ENCODE measurements at places on chromosomes 7 and 10.

GRCh38 chr7:45654341-45654740, 80.2 kb downstream of the ADCY1 start:
- no peak for DNase-seq

GRCh38 chr7:76108540-76109233, 60.8 kb downstream of the MDH2 start:
- DNase-seq = no peak

- no peak for DNase-seq
These were observed 4.5 kb upstream of the CYTH3 start for GRCh38 chr7:6276911-6277408.

GRCh38 chr10:10156917-10157600, 860.6 kb upstream of the CELF2 start:
- no peak for DNase-seq

GRCh38 chr10:79176949-79177602, 108.3 kb downstream of the ZMIZ1 start:
- DNase-seq = no peak

DNA sequence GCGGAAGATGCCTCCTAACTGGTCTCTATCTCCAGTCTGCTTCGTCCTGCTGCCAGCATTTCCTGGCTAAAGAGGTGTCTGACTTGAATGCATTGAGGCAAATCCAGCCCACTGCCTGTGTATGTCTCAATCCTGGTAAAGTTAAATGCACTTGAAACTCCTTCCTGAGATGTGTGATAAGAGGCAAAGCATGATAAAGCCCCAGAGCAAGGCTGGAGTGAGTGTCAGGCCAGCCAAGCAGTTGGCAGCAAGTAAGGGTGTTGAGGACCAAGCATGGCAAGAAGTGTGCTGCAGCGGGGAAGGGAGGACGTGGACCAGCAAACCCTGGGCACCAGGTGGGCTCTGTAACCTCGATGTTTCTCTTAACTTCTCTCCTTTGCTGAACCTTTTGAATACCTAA, 29.1 kb downstream of the LRRC18 start:
- no peak for DNase-seq

DNA sequence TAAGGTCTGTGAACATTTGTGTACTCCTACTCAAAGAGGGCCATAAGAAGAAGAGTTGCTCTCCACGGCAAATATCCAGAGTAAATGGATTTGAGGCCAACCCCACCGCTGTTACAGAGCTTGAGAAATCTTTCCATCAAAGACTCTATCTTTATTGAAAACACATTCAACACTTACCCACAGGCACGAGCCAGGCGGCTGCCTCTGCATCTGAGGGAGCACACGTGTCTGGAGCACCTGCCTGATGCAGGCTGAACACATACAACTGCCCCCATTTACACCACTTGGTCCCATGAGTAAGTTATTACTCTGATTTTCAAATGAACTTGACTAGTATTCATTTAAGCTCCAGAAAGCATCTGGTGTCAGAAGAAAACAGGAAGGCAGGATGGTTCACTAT, 38.7 kb downstream of the HBP1 start:
- no peak for DNase-seq

DNA sequence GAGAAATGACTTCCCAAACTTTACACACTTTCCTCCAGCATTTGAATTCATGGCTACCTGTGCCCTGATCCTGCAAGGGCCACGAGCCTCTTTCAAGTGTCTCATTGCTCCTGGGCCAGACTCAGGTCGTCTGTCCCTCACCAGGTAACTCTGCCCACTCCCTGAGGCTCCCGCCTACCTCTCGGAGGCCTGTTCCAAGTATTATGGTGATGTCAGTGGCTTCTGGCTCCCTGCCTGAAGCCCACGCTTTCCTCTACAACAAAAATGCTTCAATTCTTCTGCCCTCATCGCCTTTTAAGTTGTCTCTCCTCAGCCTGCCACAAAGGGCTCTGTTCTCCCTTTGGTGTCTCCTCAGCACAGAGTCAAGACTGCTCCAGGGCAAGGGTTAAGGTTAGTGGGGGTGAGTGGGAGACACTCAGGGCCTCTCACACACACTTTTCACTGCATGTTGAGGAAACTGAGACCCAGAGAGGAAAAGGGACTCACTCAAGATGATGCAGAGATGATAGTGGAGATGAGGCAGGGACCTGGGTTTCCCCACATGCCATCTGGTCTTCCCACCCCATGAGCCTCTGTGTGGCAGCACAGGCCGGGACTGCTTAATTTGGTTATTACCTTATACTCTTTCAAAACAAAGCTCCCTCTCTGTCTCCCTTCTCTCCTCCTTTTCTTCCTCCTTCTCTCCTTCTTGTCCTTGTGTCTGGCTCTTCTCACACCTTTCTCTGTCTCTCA, 28.3 kb upstream of the EGR2 start:
- no peak for DNase-seq

DNA sequence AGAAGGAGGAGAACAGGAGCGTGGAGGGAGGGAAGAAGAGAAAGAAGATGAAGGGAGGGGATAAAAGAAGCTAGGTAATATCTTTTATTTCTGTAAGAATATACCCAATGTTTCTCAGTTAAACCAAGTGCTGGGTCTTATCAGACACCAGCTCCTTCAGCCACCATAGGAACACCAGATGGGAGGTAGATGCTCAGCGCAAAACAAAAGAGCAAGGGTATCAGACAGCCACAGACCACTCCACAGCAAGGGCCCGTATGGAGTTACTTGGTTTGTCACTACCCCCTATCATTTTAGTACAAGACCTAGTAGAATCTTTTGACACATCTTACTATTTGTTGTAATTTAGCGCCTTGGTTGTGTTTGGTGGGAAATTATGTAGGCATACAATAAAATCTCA, 65.9 kb upstream of the FAM133B start:
- DNase-seq = no peak

GRCh38 chr10:110642204-110643034, 1.7 kb upstream of the RBM20 start:
- no peak for DNase-seq

DNA sequence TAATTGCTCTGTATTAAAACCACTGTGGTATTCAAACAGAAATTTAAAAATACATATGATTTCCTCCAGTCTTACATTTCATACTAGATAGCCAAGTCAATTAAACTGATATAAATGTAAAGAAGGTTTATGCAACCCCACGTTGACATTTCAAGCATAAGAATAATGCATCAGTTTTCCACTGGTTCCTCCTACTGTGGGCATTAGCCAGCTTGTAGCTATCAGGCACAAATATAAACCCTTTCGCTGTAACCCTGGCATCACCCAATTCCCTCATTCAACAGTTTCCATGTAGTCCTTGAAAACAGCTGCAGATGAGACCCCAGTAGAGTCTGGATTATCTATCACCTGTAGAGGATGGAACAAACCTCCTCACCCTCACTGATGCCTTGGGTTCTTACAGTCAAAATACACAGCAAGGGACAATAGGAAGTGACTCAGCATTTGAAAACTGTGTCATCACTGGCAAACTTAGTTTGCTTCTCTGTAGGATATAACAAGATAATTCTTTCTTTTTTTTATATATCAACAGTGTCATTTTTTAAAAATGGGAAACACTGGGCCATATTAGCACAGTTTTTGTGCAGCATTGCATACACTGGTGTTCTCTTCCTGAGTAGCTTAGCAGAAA, 113.0 kb downstream of the PDE1C start:
- DNase-seq = no peak

DNA sequence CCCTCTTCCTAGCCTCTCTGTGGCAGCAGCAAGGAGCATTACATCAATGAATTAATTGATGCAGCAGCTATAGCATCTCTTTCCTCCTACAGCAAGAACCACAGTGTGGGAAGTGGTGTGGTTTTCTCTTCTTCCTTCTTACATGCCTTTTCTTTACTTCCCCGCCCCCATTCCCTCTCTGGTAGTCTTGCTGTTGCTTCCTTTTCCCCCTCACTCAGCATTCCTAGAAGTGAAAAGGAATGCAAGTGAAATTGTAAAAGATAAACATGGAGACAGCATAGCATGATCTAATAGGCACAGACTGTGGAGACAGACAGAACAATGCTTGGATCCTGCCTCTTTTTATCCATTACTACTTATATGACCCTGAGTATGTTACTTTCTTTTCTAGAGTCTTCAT, 370.5 kb upstream of the BMPER start:
- no peak for DNase-seq

GRCh38 chr7:5206686-5207085, 16.7 kb downstream of the WIPI2 start:
- DNase-seq = no peak

Data from CD14-positive monocyte (primary cell).